NCI-H1092 treated with DMSO at 0.1 percent for 48 hours (cell line): ENCODE measurements at places on chromosomes 2 and 18.

GRCh38 chr2:36740061-36740460 is 43.6 kb downstream of the VIT start:
- no peak for DNase-seq

- no peak for DNase-seq
Measured at GRCh38 chr2:88100489-88100858, 27.4 kb downstream of the FABP1 start.

- no peak for DNase-seq
Measured at GRCh38 chr2:192828947-192829346, 634.2 kb upstream of the TMEFF2 start.

DNA sequence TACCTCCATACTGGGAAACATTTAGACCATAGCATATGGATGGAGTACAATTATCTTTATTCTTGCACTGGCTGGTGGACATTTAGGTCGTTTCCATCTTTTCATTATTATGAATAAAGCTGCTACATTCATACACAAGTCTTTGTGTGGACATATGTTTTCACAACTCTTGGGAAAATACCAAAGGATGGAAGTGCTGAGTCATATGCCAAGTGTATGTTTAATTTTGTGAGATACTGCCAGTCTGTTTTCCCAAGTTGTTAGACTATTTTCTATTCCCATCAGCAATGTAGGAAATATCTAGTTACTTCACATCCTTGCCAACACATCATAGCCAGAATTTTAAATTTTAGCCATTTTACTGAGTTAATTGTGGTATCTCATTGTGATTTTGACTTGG is 91.5 kb downstream of the GALNT13 start:
- DNase-seq, result no peak

DNA sequence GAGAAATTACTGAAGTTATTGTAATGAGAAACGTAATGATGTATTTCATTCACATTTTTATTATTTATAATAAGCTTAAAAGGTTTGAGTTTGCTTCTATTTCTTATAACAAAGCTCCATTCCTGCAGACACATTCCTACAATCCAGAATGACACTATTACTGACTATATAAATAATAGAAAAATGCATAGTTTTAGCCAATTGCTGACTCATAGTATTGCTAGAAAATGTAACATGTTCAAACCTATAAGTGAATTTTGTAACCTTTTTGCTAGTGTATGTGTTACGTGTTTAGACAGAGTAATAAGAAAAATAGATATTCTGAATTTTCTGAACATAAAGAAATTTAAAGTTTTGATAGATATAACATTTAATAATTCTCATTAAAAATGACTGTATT is 9.3 kb upstream of the VWC2L start:
- DNase-seq, result no peak

DNA sequence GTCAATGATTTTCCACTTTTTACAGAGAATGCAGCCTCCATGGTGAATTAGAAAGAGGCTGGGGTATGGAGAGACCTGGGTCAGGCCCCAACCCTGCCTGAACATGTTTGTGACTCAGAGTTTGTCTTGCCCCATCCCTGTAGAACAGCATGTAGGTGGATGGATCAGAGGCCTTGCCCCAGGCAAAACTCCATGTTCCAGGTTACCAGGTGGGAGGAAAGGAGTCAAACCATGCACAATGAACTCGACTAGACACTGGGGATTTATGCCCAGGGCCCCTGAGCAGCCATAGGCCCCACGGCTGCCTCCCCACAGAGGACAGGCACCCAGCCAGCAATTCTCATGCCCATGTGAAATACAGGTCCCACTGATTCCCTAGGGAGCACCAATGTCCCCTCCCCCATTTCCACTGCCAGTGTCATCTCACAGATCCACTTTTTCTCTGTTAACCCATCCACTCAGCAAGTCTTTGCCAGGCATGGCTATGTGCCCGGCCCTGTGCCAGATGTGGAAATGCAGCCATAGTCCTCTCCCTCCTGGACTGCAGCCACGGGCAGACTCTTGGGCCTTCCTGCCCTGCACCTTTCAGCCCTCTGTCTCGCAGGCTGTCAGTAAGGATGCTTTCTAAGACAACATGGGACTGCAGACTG is 737.8 kb upstream of the HS6ST1 start:
- DNase-seq, result peak; percentile 43

DNA sequence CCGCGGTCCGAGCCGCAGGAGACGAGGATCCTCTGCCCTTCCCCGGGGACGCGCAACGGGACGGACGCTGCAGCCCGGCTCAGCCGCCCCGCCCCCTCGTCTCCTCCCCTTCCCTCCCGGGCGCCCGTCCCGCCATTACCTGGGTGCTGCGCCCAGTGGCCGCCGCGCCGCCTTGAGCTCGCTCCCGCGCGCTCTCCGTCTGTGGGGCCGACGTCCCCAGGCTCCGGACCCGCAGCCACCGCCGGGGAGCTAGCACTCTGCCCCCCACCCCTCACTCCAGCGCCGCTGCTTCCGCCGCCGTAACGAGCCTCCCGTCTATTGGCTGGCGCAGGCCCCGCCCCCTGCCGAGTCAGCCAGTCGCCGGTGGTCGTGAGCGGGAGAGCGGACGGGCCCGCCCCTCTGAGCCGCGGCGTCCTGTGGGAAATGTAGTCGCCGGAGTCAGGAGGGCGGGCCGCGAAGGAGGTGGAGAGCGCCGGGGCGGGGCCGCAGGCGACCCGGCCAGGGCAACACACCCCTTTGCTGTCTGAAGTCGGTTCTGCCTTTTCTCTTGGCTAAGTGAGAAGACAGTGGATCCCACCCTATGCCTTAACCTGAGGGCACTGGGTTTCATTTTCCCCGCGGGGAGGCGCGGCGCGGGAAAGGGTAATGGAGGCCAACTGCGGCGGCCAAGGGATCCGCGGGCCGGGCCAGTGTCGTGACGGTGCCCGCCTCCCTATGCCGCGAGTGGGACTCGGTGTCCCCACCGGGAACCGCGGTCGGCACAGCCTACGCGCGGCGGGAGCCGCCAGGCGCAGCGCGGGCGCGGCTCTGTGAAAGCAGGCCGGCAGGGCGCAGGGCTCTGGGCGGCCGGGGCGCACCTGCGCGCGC is at the start of gene SAP130:
Gene SAP130, minus strand, starts transcription at position 259 of the 867 bp plus-strand sequence. CDS start 1,767 bp downstream, outside the sequence.
- DNase-seq, result peak; percentile 91

GRCh38 chr2:214737188-214737587 is 72.3 kb downstream of the BARD1 start:
- no peak for DNase-seq

GRCh38 chr18:9706081-9706935 is 1.8 kb upstream of the RAB31 start:
- DNase-seq, result no peak

DNA sequence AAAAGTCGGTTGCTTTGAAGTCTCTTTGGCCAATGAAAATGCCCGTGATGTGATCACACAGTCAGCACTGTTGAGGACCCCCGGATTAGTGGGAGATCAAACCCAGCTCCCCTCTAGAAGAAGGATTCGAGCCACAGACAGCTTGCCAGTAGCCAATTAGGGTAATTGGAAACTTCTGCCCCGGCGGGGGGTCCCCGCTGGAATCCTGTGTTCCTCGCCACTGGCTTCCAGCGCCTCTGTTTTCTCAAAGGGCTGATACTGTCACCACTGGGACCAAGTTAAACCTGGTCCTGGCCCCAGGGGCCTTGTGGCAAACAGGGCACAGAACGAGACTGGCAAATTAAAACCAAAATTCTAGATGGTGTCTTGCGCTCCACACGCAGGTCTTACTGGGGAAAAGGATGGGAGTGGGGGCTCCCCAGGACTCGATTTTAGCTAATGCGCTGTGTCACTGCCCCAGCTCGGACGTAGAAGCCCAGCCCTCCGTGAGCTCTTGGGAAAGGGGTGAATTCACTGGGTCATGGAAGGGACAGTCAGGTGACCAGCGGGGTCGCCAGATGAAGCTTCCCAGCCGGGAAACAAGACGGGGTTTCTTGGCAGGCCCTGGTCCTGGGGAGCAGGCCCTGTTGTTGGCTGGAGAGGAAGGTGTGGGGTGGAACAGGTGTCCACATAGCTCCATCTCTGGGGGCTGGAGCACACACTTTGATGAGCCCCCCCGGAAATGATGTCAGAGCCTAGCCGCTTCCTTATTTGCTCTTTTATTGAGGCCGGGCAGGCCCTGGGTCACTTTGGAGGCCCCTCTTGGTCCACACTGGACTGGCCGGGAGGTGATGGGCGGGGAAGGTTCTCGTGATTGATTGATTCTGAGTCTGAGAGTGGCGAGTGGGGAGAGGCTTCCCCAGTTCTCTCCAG is 90.2 kb downstream of the SMAD7 start:
- no peak for DNase-seq

DNA sequence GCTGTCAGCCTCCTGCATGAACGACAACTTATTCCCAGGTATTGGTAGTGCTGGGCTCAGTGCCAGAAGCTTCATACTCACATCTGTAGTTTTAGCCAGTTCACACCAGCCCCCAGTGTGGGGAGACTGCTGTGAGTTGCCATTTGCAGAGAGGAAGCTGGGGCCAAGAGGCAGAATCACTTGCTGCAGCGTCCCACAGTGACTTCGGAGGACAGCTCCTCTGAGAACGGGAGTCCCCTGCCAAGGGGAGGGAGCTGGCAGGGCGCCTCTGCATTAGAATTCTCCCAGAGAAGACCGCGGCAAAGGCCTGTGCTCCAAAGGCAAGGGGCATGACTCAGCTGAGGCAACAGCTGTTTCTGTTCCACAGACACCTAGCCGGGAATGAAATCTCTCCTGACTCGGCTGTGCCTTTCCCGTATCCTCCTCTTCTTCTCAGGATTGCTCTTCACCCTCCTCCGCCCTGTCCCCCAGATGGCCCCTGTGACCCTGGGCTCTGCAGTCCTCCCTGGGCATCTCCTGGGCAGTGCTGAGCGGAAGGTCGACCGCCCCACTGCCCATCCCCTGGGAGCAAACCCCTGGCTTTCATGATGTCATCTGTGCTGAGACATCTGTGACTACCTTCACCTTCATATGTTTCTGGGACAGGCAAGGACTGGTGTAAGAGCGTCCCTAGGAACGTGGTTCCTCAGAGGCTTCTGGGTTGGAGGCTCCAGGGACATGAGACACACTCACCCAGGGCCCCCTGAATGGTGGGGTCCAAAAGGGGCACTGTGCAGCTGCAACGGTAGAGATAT is 18.0 kb downstream of the MAL start:
- DNase-seq, result peak; percentile 20

GRCh38 chr18:35861367-35862118 is 110.9 kb upstream of the RMP24 start:
- no peak for DNase-seq

DNA sequence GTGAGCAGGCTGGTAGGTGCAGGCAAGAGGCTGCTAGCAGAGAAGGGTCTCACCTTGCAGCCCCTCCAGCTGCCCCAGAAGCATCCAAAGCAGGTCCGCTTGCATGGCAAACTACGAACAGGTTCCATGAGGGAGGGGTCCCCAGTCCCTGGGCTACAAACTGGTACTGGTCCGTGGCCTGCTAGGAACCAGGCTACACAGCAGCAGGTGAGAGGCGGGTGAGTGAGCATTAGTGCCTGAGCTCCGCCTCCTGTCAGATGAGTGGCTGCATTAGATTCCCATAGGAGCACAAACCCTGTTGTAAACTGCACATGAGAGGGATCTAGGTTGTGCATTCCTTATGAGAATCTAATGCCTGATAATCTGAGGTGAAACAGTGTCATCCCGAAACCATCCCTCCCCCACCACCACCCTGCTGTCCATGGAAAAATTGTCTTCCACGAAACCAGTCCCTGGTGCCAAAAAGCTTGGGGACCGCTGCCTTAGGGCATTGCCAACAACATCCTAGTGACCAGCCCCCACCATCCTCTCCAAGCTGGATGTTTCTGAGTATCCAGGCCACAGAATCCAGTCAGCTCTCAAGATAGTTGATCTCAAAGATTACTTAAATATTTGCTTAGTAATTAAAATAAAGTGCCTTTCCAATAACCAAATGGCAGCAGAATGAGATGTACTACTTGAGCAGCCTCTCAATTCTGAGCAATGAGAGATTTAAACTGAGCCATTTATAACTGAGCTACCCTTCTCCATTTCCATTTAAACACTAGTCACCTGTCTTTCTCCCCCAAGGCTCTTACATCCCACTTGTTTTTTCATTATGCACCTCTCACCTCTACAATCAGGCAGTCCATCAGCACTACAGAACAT is 32.4 kb downstream of the LRP2 start:
- DNase-seq, result peak; percentile 87

DNA sequence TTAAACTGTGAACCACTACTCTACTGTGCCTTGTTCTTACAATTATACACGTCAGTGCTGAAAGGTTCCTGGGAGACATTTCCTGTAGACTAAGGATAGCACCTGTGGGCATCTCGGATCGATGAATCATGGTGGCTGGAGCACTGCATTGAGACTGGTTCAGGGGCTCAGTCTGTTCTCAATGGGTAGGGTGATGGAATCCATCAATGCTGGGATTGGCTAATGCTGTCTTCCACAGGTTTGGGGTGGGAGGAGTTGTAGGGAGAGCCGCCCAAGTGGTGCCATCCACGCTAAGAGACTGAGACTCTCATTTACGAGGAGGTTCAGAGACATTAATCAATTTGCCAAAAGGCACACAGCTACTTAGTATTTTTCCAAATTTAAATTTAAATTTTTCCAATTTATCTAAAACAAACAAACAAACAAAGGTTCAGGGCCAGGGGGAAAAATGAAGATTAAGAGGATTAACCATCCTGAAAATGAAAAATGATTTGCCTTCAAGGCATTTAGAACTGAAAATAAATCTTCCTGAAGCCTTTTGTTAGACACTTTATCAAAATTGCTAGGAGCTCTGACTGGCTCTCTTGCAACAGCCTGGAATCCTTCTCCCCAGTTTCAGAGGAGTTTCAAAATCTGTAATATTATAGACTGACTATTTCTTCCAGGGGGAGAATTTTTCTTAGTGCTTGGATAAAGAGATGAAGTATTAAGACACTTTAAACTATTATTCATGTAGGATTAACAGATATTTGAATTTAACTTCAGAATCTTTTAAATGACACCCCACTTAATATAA is 359.2 kb downstream of the TGIF1 start:
- no peak for DNase-seq

DNA sequence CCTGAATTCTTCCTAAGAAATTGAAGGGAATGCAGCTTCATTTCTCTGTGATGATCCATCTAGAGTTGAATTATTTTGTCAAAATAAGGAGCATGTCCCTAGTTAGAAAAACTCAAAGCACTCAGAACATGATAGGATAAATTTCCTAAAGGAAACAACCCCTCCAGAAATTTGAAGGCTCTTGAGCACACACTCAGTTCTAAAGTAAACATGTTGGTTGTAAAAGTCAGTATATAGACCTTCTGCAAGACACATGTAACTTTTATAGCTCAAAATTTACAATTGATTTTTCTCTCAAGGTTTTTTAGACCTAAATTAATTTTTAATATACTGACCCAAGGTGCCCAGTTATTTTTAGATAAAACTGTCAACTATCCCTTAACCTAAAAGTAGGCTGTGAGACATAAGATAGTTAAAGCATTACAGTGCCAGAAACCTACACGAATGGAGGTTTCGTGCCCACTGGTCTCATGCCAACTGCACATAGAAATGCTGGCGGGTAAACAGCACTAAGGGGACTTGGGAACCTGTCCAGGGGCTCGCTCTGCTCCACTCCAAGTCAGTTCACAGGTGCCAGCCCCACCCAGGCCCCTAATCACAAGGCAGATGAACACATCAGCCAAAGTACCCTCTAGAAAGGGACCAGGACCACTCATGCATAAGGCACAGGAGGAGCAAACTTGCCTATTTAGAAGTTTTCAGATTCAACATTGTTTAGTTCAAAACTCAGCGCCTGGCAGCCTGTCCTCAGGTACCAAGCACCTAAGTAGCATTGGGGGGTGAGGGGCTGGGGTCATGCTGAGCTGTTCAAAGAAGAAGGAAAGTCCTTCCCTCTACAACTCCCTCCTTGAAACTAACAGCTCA is 106.5 kb downstream of the SMC6 start:
- peak; percentile 85 for DNase-seq

GRCh38 chr2:240396623-240397541 is 38.6 kb upstream of the GPC1 start:
- DNase-seq, result no peak

- DNase-seq, result peak; percentile 86
Measured at GRCh38 chr2:168346725-168347477, 99.5 kb upstream of the STK39 start.
